Central memory CD4-positive, alpha-beta T cell (primary cell): ENCODE measurements at places on chromosomes 12 and 14.

DNA sequence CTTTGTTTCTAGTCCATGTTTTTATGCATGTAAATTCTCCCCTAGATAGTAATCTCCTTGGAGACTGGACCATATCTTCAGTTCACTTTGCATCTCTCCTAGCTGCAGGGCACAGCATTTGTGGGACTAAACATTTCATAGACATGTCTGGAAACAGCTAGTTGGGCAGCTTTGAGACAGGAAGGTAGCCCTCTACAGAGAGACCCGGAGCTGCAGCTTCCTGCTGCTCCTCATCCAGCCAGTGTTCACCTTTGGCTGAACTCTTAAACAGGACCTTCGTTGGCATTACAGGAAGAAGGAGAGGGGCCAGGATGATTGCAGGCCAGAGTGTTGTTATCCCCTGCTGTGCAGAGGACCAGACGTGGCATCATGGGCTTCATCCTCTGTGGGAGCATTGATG is 52.9 kb downstream of the GNS start:
- no peak for DNase-seq

GRCh38 chr14:36583242-36583892 is 953 bp upstream of the NKX2-8 start:
- no peak for DNase-seq

DNA sequence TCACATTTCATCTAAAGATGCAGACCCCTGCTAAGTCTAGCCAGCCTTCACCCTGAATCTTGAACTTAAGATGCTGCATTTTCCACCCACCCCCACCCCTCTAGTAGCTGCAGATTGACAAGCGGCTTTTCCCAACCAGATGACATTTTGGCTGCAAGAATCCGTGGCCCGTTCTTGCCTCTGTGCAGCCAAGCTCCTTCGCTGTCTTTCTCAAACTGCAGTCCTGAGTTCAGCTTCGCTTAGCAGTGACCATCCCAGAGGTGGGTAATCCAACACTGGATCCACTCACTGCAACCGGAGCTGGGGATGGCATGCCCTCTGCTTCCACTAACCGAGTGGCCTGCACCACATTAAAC is 765 bp upstream of the NFYB start:
- DNase-seq: no peak

DNA sequence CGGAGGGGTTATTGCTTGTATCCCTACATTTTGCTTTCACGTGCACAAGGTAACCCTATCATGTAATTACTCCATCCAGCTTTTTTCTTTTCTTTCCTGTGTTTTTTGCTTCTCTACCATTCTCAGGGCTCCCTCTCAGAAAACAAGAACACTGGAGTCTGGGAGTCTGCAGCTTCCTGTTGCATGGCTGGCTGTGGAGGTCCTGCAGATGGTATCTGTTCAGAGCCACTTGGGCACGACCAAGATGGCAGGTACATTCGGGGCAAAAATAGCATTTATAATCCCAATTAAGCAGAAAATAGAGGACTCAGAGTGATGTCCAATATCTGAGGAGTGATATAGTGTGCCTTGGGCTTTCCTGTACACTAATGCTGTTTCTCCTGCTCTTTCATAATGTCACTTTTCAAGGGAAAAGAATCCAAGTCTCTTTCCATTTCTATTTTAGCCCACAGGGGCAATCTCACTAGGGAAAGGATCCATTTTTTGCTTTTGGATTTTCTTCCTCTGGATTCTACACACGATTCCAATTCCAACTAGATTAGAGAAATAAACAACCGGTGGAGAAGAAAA is 3.2 kb upstream of the NUMB start:
- DNase-seq: no peak

DNA sequence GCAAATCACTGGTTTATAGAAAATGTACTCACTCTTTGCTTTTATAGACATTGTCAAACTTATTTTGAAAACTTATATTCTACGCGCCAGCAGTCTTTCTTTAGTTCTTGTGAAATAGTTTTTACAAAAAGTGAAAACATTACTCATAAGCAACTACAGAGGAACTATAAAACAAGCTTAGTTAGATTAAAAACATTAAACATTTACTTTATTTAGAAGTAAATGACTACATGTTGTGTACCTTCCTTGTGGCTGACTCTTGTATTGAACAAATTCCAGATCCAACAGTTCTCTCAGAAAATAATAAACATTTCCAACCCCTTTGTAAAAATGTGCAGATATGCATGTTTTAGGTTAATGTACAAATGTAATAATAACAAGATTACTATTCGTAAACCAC is 198.5 kb downstream of the SOX5 start:
- DNase-seq: no peak

DNA sequence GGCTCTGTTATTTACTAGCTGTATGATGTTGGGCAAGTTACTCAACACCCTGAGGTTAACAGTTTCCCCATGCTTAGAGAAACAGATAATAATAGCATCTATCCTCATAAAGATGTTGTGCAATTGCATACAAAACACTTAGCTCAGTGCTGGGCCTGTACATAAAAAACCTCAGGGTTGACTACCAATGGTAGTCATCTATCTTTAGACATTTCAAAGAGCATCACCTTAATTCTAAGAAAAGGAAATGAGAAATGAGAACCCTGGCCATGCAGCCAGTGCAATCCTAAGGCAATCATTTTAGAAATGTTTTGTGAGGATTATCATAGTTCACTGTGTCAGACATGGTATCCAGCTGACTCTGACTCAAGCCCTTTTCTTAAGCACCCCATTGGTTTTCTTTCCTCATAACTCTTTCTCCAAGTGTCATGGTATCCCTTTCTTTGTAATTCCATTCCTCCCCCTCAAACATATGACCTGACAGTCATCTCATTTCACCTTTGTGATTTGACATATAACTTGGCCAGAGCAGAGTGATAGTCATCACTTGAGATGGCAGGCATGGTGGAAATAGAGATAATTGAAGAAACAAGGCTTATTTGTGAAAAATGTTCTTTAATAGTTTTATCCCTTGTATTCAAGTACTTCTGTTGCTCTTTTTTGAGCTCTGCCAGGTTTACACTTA is 29.5 kb upstream of the OSBPL8 start:
- no peak for DNase-seq
